Activated T-helper 9 cell treated with anti-CD3 and anti-CD28 coated beads, Interleukin-2, amount 50 U/mL, for 16 hours (primary cell): ENCODE measurements at places on chromosomes 13 and 19.

- DNase-seq = no peak
Observed at GRCh38 chr19:19279062-19279612, 6.0 kb upstream of the TM6SF2 start.

GRCh38 chr19:39820696-39821095, 13.3 kb downstream of the DYRK1B start:
- no peak for DNase-seq

GRCh38 chr13:95156208-95156607, 145.0 kb downstream of the ABCC4 start:
- no peak for DNase-seq

DNA sequence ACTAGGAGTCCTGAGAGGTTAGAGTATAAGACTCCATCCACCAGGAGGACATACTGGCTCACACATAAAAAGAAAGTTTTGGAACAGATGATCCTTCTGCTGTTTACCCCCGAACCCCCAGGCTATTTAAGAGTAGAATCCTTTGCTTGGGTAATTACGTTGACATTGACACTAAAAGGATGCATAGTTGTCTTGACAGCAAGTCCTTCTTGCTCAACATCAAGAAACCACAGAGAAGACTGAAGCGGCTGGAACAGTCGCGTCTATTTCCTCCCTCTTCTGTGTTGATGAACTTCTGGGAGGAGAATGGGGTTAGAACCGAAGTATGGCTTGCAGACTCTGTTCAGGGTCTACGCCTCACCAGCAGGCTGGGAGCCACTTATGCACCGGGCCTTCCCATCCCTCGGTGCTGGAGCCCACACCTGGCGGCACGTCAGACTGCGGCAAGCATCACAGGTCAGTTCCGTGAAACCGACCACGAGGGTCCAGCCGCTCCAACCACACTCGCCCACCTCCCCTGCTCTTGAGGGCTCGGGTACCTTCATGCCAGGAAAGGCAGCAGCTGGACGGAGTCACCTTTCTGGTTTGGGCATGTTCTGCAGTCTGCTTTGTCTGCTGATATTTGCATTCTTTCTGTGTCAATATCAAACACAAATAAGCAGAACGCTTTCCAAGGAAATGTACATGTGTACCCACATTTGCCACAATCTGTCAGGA, 42.4 kb upstream of the RANBP3 start:
- no peak for DNase-seq

- no peak for DNase-seq
Observed at GRCh38 chr19:38197937-38198704, 25.9 kb downstream of the DPF1 start.
